Stimulated activated CD8-positive, alpha-beta memory T cell treated with anti-CD3 and anti-CD28 coated beads, Interleukin-15, amount 100 ng/mL, for 24 hours (primary cell): ENCODE measurements at places on chromosomes 11 and 22.

- no peak for DNase-seq
These were observed 14.6 kb upstream of the ZNF143 start for GRCh38 chr11:9446230-9446629.

DNA sequence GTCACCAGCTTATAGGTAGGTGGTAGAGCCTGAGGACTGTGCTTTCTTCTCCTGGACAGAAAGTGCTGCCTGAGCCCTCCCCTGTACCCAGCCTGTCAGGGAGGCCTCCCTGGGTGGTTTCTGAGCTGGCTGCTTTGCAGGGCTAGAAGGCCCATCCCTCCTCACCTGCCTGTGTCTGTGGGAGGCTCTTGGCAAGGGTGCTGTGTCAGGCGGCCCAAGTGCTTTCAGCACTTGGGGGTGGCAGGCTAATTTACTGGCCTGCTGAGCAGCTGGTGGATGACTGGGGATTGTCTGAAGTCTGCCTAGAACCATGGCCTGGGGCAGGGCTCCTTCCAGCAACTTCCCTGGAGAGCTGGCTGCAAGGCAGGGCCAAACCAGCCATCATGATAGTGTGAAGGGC is 139.0 kb upstream of the NAV2 start:
- DNase-seq = no peak

DNA sequence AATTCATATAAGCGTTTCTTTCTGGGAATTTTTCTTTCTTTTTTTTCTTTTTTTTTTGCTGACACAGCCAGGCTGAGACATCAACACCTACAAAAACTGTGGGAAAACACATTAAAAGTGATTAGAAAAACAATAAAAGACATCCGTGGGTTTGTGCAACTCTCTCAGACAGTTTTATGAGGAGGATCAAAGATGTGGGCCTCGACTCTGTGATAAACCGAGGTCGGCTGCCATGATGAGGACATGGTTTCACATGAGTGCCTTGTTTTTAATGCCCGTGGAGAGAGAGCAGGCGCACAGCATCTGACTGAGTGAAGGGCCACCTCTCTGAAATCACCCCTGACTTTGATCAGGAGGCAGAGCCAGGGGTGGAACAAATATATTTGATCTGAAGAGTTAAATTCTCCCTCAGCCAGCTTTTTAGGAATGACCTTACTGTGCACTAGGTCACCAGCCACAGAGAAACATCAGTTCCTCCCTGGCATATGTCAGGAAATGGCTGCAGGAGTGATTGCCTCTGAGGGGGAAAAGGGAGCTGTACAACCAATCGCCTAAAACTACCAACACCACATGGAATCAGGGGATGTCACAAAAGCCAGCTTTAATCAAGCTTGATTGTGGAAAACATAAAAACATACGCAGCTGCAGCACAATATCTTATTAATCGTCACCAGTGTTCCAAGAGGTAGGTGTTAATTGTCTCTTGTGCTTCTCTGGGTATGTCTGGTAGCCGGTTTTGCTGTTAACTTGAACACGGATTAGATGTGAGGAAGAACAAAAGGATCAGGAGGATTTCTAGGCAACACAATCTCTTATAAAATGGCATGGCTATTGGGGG is 164.7 kb downstream of the MAML2 start:
- DNase-seq = no peak

DNA sequence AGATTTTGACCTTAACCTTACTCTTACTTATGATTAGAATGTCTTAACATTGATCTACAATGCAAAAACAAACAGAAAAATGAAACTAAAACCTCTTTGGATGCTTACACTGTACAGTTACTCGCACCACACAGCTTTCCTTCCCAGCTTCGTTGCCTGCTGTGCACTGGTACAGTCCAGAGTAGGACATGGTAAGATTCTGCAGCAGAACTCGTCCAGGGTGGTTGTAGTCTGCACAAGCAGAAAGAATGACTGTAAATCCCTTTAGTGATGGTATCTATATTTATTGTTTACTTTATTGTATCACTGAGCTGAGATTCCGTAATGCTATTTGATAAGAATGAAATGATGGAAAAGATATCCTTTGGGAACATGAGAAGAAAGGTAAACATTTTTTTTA is 21.0 kb upstream of the HSPA8 start:
- no peak for DNase-seq

DNA sequence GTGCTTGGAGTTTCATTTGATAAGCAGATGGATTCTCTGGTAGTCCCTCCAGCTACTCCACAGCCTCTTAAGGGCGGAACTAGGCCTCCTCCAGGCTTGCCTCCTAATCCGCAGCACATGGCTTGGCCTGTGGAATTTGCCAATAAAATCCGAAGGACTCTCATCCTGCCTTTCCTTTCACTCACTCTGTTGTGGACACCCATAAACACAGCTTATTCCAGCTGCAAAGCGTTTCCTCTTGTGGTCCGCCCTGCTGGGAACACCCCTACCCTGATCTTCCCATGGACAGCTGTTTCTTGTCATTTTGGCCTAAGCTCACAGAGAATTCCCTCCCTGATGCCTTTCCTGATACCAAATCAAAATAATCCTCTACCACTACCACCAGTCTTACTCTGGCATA is 546.2 kb downstream of the NTM start:
- no peak for DNase-seq

DNA sequence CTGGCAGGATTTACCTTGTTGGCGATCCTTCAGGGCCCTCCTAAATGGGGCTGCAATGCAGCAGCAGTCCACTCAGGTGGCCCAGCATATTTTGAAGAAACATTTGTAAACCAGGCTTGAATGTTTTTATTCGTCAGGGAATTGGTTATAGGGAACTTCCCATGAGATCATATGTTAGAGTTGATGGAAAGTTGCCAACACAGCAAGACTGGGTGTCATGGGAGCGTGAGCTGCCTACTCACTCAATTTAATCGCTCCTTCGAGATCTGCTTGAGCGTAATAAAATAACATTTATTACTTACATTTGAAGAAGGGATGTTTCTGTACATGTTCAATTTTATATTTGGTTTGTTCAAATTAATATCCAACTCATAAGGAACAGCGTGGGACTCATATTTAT is 19.4 kb downstream of the OR2AT4 start:
- no peak for DNase-seq

- no peak for DNase-seq
These were observed 57.6 kb downstream of the KCNC1 start for GRCh38 chr11:17792161-17792560.

- DNase-seq = no peak
These were observed 172.5 kb downstream of the MN1 start for GRCh38 chr22:27628891-27629631.

DNA sequence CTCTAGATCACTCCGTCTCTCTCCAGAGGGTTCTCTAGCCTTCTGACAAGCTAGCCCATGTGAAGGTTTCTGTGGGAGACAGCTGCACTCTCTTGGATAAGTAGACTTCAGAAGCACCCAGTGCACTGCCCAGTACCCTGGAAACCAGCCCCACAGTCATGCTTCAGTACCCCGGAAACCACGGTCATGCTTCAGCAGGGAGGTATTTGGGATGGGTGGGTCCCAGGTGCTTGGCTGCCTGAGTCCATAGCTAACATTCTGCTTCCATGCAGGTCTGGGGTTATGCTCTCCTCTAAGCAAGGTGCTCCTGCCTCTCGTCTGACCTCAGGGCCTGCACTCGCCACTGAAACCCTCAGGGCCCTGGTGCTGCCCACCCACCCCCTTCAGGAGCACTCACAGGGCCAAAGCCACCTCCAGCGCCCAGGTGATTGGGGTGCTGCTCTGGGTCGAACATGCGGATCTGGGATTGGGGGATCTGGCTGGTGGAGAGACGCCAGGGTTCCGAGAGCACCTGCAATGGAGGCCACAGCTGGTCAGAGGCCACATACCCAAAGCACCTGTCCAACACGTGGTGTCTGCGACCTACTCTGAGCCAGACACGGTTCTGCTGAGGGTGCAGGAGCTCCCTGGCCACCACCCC is 7.3 kb upstream of the SYCE3 start:
- no peak for DNase-seq

DNA sequence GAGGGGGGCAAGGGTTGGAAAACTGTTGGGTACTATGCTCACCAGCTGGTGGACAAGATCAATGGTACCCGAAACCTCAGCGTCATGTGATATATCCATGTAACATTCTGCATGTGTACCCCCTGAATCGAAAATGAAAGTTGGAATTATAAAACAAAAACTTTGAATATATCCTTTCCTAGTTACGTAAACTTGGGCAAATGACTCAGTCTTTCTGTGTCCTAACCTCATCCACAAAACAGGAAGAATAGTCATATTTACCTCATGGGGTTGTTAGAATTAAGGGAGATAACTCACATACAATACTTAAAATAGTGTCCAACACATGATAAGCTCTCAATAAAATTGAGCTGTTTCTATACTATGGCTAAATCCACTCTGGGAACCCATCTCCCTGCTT is 620.1 kb upstream of the KIRREL3 start:
- DNase-seq = no peak

DNA sequence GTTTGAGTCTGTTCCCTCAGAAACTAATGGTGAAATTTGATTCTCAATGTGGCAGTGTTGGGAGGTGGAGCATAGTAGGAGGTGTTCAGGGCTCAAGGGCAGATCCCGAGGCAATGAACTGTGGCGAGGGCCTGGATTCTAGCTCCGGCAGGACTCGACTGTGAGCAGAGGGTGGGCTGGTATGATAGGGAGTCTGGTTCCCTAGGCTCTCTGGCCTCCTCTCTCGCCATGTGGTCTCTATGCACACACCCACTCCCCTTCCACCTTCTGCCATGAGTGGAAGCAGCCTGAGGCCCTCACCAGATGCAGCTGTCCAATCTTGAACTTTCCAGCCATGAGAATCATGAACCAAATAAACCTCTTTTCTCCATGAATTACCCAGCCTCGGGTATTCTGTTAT is 32.3 kb downstream of the ATP6V1E1 start:
- DNase-seq = no peak

DNA sequence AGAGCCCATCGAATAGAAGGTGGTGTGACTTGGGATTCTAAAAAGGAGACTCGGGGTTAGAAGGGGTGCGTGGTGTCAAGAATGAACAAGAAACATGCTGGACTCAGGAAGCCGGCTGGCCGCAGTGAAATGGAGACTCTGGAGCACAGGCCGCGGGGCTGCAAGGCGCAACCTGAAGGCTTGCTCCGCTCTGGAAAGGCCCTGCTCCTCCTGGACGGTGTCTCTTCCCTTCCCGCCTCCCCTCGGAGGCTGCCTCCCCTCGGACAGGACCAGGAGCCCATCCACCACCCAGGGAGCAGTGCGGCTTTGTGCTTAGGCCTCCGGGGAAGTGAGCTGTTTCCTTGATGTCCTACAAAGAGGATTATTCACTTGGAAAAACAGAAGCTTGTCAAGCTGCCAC is 170.1 kb downstream of the OPCML start:
- no peak for DNase-seq

- DNase-seq = no peak
These were observed 10.2 kb upstream of the ARHGAP42 start for GRCh38 chr11:100676901-100677300.

DNA sequence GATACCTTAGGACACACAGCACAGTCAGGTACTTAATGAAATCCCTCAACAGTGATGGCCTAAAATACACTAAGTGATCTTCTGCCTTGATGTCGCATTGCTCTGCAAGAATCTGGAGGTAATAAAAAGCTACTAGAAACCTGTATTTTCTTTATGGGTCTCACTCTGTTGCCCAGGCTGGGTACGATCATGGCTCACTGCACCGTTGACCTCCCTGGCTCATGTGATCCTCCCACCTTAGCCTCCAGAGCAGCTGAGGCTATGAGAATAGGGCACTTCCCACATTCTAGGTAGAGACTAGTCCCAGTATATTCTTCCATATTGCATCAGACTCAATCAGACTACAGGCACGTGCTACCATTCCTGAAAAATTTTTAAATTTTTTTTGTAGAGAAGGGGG is 21.7 kb downstream of the VSIG10L2 start:
- DNase-seq = no peak

- DNase-seq = no peak
These were observed 71.6 kb downstream of the MYEOV start for GRCh38 chr11:69365558-69365957.

DNA sequence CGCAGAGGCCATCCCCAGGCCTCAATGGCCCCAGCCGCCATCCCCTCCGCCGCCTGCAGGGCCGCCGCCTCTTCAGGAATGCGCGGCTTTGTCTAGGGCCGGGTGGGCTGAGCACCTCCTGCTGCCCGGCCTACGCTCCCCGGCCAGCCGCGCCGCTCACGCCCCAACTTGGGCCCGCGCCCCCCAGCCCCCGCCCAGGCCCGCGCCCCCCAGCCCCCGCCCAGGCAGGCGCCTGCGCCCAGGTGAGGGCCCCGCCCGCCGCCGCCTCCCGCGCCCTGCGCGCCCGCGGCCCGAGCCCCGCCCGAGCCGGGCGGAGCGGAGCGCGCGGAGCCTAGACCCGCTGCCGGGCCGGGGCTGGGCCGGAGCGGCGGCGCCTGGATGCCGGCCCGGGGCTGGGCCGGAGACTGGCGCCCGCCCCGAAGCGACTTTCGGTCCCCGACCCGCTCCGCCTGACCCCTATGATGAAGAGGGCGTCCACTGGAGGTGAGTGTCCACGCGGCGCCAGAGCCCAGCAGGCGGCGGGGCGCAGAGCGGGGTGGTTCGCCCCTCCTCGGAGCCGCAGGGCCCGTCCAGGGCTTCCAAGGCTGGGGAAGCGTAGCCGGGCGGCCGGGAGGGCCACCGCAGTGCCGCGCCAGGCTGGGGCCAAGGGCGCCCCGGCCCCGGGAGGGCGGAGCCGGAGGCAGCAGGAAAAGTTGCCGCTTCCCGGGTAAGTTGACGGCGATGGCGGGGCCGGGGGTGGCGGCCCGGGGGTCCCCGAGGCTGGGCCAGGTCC is 34.3 kb upstream of the PRODH start:
- no peak for DNase-seq

GRCh38 chr11:1693327-1694063 is 3.5 kb upstream of the KRTAP5-6 start:
- DNase-seq = peak; percentile 81

GRCh38 chr11:48033918-48034341 is 53.6 kb downstream of the PTPRJ start:
- no peak for DNase-seq

DNA sequence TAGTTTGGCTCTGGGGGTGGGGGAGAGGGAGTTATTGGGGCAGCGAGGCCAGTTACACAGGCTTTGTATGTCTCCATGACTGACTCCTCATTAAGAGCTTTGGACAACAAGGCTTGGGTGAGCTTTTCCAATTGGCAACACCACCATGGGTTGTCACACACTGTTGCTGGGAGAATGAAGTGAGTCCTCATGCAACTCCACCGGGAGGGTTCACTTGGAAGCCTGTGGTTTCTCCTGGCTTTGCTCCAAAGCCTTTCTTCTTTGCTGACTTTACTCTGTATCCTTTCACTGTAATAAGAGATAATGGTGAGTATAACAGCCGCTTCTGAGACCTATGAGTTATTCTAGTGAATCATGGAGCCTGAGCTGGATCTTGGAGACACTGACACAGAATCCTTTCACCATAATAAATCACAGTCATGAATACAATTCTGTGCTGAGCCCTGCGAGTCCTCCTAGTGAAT is 24.9 kb downstream of the EIF3F start:
- DNase-seq = no peak

- no peak for DNase-seq
These were observed 5.5 kb upstream of the APOL3 start for GRCh38 chr22:36166086-36166485.

- no peak for DNase-seq
These were observed 134.1 kb downstream of the NAV2 start for GRCh38 chr11:19846654-19847305.
